ENCODE measurements at places on chromosomes 6 and 20.

- no peak for DNase-seq
Observed at GRCh38 chr20:39190666-39191570, 228.8 kb downstream of the DHX35 start.

DNA sequence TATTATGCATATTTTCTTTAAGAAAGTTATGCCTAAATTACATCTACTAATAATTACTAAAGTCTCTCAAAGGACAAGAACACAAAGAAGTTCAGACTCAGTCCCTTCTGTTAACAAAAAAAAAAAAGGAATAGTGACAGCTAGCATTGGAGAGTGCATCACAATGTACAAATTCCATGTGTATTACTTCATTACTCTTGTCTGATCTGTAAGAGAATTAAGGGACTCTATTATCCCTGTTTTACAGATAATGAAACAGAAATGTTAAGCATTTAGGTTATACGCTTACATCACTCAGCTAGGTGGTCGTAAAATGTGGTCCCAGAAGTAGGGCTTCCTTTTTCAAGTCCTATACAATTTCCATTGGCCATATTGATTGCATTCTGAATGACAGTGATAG, 17.2 kb upstream of the VNN1 start:
- DNase-seq: no peak

GRCh38 chr20:53146201-53146891, 174.2 kb downstream of the TSHZ2 start:
- DNase-seq: no peak

DNA sequence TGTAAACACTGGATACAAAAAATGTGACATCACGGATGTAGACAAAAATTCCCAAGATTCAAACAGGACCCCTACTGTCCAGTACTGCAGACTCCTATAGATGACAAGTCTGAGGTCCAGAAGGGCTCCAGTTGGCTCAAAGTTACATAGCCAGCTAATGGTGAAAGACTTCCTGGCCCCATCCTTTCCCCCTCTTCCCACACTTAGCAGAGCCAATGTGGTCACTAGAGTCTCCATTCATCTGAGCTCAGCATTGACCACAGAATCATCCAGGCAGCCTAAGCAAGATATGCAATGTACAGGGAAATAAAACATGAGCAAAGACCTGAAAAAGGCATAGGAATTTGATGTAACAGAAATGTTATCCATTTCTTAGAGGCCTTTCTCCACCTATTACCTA, 180.5 kb downstream of the ADAT2 start:
- DNase-seq: no peak

DNA sequence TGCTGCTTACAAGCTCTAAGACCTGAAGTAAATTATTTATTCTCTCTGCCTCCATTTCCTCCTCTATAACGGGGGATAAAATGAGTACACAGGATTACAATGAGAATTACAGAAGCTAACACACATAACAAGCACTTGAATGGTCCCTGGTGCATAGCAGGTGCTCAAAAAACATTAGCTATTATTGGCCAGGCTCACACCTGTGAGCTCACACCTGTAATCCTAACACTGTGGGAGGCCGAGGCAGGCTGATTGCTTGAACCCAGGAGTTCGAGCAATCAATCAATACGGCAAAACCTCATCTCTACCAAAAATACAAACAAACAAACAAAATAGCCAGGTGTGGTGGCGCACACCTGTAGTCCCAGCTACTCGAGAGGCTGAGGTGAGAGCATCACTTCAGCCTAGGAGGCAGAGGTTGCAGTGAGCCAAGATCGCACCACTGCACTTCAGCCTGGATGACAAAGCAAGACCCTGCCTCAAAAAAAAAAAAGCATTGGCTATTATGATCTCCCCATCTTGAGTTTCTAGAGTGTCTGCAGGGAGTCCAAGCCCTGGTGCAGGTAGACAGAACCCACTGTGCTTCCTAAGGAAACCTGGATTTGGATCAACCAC, 68.1 kb downstream of the PREX1 start:
- DNase-seq: no peak

GRCh38 chr6:159935633-159936032, 33.2 kb upstream of the IGF2R start:
- DNase-seq: no peak

- DNase-seq: no peak
Observed at GRCh38 chr6:3837781-3838180, 11.4 kb upstream of the FAM50B start.

- DNase-seq: no peak
Observed at GRCh38 chr6:133843098-133843497, 45.8 kb upstream of the TCF21 start.

DNA sequence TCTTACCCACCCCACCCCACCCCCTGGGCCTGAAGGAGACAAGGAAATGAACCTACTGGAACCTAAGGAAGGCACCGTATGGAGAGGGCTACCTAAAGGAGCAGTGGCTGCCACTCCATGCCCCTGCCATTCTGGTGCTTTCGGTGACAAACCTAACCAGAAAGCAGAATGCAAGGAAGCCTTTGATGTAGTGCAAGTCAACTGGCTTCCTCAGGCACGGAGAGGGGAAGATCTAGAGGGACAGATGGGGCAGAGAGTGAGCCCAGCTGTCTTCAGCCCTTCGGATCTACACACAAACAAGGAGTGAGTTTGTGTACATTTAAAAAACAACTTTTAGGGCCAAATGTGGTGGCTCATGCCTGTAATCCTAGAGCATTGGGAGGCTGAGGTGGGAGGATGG, 39.5 kb downstream of the PPP1R16B start:
- DNase-seq: peak; percentile 36

GRCh38 chr6:24763578-24763977, 11.2 kb upstream of the GMNN start:
- DNase-seq: no peak

DNA sequence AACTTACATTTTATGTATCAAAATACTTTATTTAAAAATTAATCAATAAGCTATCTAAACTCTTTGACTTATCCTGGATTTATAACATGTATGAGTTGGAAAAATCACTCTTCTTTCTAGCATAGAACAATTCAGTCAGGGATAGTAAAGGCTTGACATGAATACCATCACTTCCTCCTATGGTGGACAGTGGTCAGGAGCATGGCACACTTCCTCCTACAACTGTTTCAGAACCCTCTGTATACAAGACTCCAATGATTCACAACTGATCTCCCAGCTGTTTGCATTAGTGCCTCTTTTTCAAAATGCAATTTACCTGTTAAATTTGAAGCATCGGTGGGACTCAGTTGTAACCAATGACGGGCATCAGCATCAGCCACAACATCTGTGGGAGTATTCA, 129.7 kb downstream of the RALGAPA2 start:
- no peak for DNase-seq

DNA sequence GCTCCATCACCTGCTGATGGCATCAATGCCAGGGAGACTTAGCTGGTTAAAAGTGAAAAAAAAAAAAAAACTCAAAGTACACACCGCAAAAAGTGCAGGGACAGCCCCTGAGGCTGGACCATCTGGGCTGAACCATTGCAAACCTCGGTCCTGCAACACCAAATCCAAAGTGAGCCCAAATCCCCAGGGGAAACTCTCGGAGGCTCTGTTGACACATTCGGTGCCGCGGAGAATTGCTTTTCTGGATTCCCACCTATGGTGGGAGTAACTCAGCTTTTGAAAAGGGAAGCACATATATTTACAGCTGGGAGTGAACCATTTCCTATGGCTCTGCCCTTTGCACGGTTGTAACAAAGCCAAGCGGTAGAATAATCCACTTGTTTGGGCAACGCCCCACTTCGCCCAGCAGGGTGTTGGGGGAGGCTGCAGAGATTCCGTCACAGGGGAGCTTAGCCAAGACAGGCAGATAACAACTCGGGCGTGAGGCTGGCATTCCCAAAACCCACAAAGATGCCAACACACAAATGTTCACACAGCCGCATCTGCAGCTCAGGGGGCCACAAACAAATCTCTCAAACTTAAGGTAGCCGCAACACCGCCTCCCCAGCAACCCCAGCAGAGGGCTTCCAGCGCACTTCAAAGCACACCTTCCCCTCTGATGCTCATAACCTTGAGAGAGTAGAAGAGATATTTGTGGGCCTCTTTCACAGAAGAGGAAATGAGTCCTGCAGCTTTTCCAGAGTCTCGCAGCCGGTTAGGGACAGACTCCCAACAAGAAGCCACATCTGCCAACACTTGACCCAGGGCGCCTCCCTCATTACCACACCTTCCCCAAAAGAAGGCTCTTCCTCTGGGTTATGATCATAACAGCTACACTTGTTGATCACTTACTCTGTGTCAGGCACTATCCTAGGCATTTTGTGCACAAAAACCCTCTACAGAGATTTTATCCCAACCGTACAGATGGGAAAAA, 11.4 kb downstream of the ZC3H12D start:
- DNase-seq: no peak

DNA sequence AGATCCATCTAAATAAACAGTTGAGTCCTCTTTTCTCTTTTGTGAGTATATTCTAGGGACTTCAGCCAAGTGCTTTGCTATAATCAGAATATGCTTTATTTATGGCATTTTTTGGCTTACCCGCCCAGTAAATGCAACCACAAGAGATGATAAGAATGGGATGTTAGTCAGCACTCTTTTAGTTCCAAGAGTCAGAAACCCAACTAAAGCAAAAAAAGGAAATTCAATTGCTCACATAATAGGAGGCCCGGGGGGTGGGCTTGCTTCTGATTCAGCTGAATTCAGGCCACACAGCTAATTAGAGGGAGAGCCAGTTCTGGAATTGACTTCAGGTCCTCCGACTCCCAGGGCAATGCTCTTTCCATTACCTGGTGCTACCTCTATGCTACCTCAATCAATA, 250.6 kb downstream of the FARS2 start:
- DNase-seq: no peak

- no peak for DNase-seq
Observed at GRCh38 chr6:44397424-44398164, 10.1 kb downstream of the CDC5L start.

- no peak for DNase-seq
Observed at GRCh38 chr20:11582060-11582459, 335.6 kb upstream of the BTBD3 start.

GRCh38 chr20:17023806-17024205, 203.0 kb upstream of the PCSK2 start:
- no peak for DNase-seq

GRCh38 chr6:128518434-128519131, 1.8 kb downstream of the PTPRK start:
- DNase-seq: no peak

GRCh38 chr20:61570646-61571195, 318.7 kb downstream of the CDH4 start:
- no peak for DNase-seq

DNA sequence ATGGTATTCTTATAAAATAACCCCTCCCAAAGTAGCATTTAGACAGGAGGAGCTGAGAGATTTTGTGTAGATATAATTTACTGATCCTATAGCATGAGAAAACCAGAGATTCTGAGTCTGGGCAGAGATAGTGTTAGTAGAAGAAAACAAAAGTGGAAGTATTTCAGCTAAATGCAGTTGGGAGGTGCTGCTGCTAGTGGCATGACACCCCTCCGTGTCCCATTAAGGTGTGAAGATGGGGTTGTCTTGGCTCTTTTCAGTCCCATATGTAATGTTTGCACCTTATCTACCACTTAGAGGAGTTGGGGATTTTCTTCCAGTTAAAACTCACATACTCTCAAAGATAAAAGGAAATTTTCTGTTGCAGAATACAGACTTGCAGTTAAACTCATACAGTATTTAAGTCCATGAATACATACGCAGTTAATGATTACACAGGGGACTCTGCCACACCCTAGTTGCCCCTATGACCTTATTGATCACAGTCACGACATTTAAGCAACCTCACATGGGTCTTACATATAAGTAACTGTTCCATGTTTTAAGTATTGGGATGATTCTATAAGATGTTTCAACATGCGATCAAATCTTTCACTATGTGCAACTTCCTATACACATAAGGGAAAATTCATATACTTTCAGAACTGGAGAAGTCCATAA, 11.5 kb downstream of the TAAR2 start:
- peak; percentile 9 for DNase-seq

DNA sequence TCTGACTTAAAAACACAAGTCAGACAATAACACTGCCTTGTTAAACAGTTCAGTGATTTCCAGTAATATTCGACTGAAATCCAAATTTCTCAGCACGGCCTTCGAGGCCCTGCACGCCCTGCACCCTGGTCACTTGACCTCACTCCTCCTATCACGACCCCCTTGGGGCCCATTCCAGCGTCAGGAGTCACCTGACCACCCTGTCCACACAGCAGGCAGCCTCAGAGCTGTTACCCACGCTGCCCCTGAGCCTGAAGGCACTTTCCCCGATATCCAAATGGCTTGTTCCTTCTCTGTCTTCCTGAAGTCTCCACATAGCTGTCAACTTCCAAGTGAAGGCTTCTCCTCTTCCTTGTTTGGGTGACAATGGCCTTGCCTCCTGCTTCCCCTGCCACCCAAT, 33.1 kb upstream of the SMOC2 start:
- no peak for DNase-seq

GRCh38 chr6:53866226-53866625, 71.4 kb downstream of the LRRC1 start:
- no peak for DNase-seq

GRCh38 chr20:13220194-13220903, 725 bp upstream of the ISM1 start:
- peak; percentile 8 for DNase-seq

GRCh38 chr20:32446301-32447100, 88.4 kb downstream of the ASXL1 start:
- no peak for DNase-seq

GRCh38 chr6:12709556-12710232, 6.9 kb upstream of the PHACTR1 start:
- DNase-seq: no peak

DNA sequence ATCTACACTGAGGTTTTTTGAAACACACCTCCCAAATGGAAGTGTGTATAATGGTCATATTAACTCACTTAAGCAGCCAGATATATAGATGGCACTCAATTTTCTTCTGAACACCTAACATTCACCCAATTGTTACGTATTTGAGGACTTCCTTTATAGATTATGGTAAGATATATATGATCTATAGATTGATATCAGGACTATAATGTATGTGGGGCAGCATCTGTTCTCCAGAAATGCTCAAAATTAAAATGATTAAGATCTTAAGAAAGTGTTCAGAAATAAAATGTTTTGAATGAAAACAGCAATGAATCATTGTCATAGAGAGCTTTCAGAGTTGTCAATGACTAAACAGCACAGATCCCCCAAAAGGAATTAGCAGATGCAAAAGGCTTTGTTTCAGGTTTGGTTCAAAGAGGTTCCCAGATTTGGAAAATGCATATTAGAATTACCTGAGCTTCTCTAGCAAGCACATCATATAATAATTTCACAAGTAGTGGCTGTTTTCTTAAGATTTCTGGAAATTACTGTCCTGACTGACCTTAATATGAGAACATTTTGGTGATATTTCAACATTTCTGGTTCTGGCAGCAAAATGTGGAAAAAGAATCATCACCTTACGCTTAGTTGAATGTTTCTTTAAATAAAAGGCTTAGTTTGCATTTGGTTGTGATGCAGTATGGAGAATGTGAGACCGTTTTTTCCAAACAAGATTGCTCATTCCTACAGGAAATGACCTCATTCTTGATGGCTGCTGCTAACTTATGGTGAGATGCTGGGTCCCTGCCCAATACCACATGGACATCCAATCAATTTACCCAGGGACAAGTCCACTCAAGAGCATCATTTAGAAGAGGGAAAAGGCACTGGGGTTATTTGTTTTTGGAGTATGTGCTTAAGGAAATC, 31.5 kb downstream of the TRAF3IP2 start:
- no peak for DNase-seq

- no peak for DNase-seq
Observed at GRCh38 chr6:25042984-25043725, 107.4 kb upstream of the RIPOR2 start.
